Stimulated activated CD8-positive, alpha-beta memory T cell treated with anti-CD3 and anti-CD28 coated beads, Interleukin-7, amount 100 ng/mL, for 1 hour (primary cell): ENCODE measurements at places on chromosomes 7 and 10.

- DNase-seq = peak; percentile 97
Observed at GRCh38 chr7:44921607-44922350, 36.4 kb upstream of the PURB start.

- DNase-seq = no peak
Observed at GRCh38 chr7:78702770-78703169, 750.7 kb downstream of the MAGI2 start.

- DNase-seq = no peak
Observed at GRCh38 chr7:27122077-27122910, 8.3 kb downstream of the HOXA4 start.

GRCh38 chr10:117653170-117653515, 110.6 kb downstream of the EMX2 start:
- no peak for DNase-seq

GRCh38 chr7:143492043-143492471, 14.4 kb downstream of the TAS2R41 start:
- DNase-seq = no peak

GRCh38 chr7:137986252-137987017, 15.5 kb downstream of the CREB3L2 start:
- DNase-seq = no peak
